ENCODE measurements at places on chromosomes 4 and X.

DNA sequence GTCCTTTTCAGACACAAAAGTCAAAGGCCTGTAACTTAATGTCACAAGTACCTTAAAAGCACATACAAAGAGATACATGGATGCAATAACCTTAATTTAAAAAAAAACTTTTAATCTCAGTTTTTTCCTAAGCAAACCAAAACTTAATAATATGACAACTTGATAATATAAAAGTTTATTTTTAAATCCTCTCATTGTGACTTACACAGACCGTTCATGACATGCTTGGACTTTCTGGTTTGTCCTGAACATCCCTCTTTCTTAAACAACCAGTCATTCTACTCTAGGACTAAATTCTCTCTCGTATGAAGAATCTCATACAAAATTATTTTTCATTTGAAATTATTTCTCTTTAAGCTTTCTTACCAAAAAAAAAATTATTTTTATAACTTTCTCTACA is 43.1 kb upstream of the CYP2U1 start:
- DNase-seq: no peak

DNA sequence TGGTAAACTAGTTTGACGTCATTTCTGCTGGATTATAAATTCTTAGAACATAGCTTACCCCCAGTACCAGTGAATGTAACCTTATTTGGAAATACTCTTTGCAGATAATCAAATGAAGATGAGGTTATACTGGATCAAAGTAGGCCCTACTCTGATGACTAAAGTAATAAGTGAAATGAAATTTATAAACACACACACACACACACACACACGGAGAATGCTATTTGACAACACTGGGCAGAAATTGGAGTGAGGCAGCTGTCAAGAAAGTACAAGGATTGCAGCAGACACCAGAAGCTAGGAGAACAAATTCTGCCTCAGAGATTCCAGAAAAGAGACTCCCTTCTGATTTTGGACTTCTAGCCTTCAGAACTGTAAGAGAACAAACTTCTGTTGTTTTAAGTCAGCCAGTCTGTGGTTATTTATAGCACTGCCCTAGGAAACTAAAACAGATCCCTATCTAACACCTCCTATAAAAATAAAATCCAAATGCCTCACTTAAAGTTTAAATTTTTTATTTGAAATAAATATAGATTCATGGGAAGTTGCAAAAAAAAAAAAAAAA is 448.6 kb downstream of the PCDH18 start:
- no peak for DNase-seq

- DNase-seq: no peak
These were observed 11.2 kb upstream of the CCNG2 start for GRCh38 chr4:77145842-77146185.

DNA sequence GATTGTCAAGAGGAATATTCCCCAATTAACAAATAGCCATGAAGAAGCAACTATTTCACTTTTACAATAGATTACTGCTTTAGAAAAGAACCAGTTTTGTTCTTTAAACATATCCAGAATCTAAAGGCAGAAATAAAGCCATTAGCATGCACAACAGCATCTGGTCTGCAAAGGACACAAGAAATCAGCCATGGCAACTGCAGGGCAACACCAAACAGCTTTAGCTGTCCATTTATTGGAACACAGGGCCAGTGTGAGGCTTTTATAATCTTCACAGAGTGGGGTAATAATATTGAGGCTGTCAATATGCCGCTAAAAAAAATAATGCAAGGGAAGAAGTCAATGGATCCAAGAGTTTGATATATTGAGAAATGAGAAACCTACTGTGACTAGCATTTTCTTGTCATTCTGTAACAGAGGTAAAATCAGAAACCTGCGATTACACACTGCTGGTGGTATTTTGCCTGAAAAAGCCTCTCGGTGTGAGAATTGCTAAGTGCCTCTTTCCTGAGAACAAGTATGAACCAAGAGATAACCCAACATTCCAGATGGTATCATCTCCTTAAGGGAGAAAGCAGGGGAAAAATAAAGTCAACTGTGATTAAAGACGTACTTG is 2.7 kb upstream of the BANK1 start:
- no peak for DNase-seq

GRCh38 chr4:94673961-94674360 is 83.8 kb upstream of the BMPR1B start:
- no peak for DNase-seq

- DNase-seq: no peak
These were observed 33.9 kb downstream of the PRDM8 start for GRCh38 chr4:80231180-80231579.

DNA sequence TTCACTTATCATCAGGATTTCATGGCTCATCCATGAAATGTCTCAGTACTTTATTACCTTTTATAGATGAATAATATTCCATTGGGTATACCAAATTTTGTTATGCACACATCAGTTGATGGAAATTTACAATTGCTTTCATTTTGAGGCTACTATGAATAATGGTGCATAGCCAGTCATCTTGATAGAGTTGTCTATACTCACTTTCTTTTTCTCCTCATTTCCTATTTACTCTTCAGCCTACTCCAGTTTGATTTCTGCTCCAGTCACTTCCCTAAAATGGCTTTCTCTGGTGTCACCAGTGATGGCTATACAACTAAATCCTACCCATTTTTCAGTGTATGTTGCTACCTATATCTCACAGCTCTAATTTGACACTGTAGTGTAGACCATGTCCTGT is 743.5 kb upstream of the MAGEB2 start:
- DNase-seq: no peak

- no peak for DNase-seq
These were observed 58.6 kb upstream of the PAGE1 start for GRCh38 chrX:49754233-49754857.

DNA sequence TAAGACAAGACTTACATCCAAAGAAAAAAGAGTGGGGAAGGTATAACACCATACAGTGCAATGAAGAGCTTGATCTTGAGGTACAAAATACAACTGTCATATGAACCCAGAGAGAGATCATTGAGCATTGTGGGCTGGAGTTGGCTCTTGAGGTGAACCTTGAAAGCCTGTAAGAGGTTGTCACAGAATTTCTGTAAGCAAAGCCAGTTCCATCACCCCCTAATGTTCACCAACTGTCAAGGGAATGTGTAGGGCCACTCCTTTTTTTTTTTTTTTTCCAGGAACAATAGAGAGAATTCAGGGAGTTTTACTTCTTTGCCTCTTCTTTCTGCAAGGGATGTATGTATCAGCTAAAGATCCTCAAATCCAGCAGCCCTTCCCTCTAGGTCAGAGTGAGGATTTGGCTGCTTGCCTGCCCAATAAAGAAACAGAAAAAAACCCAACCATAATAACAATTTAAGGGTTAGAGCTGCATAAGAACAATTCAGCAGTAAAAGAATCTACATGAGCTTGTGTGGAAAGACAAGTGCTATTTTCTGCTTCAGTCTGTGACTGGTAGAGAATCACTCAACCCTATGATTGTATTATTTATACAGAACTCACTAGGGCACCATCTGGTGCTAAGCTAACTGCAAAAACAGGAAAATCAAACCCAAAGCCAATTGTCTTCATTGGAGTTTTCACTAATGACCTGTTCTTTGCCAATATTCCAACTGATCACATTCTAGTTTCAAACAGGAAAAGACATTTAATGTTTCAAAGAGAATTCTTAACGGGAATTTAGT is 217.5 kb upstream of the TEX13C start:
- DNase-seq: no peak

DNA sequence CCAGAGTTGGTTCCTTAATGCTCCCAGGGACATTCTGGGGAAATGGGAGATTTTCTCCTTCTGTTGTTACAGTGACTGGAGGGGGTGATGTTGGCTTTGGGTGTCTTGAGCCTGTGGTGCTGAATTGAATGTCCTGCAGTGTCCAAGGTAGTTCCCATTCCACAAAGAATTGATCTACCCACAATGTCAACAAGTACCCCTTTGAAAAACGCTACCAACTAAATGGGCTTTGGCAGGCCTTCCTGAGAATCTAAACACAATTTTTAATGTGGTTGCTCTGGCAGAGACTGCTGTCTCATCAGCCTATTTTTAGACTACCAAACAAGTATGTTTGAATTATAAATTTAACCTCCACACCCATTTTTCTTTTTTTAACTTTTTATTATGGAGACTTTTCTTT is 69.4 kb downstream of the CCKAR start:
- no peak for DNase-seq

DNA sequence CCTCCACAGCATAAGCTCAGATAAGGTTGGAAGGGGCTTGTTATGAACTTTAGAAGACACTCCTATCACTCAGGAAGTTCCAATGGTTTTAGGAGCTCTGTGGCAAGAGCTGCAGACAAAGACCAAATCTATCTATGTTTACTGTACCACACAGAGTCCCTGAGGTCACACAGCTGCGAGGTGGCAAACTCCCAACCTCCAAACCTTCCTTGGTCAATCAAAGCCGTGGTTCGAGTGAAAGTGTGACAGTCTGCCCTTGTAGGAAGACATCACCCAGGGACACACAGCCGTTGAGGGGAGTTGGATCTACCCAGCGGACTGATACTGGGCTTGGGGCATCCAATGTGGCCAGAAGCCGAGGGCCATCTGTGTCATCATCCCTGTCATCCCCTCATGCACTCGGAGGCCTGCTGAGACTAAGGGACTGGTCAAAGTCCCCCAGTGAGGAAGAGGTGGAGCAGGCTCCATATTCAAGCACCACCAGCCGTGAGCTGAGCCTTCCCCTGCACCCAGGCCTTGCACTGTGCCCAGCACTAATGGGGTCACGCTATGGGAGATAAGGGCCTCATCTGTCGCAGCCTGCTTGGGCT is 26.8 kb downstream of the MAN2B2 start:
- no peak for DNase-seq

DNA sequence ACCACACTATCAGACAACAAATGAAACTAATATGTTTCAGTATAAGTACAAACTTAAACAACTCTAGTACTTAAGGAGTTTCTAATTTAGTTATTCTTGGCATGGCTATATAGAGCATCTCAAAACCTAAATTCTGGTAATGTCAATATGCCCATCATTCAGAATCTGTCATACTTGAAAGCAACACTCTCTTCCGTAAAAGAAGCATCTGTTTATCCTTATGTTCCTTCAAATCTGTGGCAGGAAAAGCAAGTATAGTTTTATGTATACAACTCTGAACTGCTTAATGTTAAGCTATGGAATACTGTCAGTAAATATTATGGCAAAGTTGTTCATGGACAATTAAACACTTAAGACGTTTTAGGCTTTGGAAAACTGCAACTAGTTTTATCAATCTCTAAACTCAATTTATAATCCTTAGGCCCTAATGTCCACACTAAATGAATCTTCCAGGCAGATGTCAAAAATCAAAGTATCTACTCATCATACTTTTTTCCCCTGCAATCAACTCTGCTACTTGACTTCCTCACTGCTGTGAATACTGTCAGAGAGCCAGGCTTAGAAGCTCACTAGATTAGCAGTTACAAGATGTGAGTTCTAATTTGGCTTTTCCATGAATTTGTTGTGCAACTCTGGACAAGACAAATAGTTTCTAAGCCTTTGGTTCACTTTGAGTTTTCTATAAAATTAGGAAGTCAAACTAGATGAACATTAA is 109.4 kb downstream of the SCLT1 start:
- DNase-seq: no peak

GRCh38 chr4:145098675-145099037 is 545 bp downstream of the ABCE1 start:
- DNase-seq: no peak

DNA sequence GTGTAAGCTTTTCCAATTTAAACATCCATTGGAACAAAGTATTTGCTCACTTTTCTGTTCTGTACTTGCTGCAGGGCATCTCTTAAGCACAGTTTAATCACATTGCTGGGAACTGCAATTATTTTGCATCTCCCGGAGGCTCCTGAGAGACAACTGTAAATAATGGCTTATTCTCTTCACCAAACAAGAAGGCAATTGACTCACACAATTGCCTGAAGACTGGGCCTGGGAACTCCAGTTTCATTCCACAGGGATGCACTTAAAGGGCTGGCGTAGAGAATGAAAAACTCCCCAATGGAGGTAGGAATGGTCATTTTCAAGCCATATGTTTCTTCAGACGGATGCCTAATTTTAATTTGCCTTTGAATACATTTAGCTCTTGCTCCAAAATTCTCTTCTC is 29.5 kb downstream of the TFDP3 start:
- DNase-seq: no peak

DNA sequence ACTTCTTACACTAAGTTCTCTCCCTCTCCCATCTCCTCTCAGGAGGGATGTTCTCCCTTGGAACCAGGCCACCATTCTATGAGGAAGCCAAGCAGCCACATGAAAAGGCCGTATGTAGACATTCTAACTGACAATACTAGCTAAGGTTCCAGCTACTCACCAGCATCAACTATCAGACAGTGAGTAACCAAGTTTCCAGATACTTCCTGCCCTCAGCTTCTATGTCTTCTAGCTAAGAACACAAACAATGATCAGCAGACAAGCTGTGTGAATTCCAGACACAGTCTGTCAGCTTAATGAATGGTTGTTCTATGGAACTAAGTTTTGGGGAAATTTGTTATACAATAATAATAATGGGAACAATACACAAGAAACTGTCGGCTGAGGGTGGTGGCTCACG is 50.8 kb downstream of the SMIM14 start:
- DNase-seq: no peak

DNA sequence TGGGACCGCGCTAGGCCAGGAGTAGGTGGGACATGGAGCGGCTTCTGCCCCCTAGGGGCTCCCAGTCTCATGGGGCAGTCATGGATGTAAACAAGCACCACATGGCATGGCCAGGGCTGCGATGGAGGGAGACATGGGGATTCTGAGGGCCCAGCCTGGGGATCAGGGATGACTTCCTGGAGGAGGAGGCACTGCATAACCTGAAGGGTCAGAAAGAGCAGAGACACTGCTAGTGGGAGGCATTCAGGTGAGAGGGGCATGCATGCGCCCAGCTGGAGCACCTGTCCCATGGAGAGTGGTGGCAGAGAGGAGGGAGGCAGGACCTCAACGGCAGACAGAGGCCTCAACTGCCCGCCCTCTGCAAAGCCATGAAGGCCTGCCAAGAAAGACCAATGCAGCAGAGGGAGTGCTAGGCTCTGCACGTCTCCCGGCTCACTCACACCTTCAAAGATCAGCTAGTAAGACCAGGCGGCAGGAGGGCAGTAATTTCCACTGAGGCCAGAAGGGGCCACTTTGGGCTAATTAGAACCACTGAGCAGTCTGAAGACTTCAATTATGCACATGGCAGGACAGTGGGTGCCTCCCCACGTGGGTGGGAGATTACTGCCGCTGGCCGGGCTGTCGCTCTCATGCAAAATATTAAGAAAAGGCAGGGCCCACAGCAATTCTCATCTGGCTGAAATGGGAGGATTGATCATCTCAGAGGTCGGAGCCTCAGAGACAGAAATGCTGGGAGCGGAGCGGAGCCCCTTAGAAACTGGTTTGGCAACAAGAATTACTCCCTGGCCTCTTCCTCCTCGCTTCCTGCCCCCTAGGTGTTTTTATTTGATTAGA is 69.6 kb downstream of the PPP2R2C start:
- no peak for DNase-seq

- no peak for DNase-seq
These were observed 8.0 kb downstream of the OPRPN start for GRCh38 chr4:70405765-70406164.

DNA sequence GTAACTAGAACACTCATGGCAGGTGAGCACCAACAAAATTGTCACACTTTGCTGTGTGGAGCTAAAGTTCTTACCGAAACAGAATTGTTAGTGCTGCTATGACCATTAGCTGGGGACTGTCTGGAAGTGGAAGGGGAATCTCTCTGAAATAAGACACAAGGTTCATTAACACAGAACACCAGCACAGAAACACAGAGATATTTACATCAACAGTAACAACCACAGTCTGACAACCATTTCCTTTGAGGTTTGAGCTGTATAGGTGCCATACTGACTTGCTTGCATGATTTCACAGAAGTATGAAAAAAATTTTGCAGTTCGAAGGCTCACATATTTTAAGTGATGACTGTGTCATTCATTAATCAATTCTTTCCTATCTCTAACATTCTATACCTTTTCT is 109.8 kb downstream of the NYX start:
- DNase-seq: no peak

All from 8988T (cell line).